ENCODE measurements at places on chromosomes 16 and 17.

GRCh38 chr17:17516941-17517720 is 20.9 kb upstream of the RASD1 start:
- no peak for DNase-seq

- DNase-seq = no peak
Observed at GRCh38 chr16:84478172-84478947, 26.1 kb downstream of the MEAK7 start.

GRCh38 chr16:30764816-30765465 is 2.8 kb downstream of the RNF40 start:
- no peak for DNase-seq

GRCh38 chr17:15031975-15032374 is 233.2 kb downstream of the PMP22 start:
- DNase-seq = no peak

DNA sequence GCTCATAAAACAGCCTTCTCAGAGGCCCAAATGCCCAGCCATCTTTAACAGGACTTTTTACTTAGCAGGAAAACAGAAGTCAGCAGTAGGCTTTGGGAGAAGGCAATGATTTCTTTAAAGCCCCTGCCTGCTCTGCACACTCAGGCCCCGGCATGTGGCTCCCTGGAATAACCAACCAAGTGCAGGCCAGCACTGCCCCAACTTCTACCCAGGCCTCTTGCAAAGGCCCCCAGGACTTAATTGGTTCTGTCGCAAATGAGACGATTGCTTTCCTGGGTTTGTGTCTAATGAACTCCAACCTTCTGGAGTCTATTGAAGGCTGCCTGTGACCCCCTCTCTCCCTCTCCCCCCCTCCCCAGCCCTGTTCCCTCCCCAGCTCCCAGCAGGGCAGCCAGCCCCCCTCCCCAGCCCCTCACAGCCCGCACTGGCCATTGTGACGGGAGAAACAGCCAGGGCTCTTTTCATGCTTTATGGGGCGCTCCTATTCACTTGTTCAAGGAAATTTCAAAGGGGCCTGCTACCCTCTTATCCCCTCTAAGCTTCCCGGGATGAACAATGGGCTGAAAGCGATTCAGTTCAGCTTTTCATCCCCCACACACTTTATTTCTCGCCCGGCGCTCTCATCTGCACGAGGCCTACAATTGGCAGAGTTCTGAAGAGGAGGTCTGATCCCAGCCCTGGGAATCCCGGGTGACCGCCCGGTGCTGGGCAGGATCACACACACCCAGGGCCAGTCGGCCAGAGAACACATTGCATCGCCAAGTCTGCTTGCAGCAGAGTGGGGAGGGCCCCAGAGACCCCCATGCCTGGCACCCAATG is 15.5 kb downstream of the AXIN2 start:
- no peak for DNase-seq

- no peak for DNase-seq
Observed at GRCh38 chr17:40448639-40449261, 5.5 kb downstream of the IGFBP4 start.

- DNase-seq = no peak
Observed at GRCh38 chr17:58229384-58229783, 9.0 kb upstream of the LPO start.

- DNase-seq = peak; percentile 32
Observed at GRCh38 chr16:27690608-27691007, 140.7 kb downstream of the KATNIP start.

- DNase-seq = no peak
Observed at GRCh38 chr16:85379041-85380001, 233.8 kb upstream of the GSE1 start.

GRCh38 chr16:53714205-53715022 is 10.5 kb downstream of the FTO start:
- no peak for DNase-seq

- DNase-seq = no peak
Observed at GRCh38 chr17:11256877-11257276, 15.9 kb downstream of the SHISA6 start.

DNA sequence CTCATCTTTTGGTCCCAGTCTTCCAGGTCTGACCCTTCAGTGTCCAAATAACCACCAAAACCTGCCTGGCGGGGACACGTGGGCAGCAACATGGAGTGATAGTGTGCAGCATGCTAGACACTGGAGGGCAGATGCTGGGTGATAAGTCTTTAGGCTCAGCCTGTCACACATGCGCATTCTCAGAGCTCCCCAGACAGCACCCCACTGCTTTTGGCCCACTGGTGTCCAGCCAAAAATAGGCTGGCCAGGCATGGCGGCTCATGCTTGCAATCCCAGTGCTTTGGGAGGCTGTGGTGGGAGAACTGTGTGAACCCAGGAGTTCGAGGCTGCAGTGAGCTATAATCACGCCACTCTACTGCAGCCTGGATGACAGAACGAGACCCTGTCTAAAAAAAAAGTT is 12.3 kb downstream of the GINS2 start:
- DNase-seq = no peak
